Activated CD4-positive, alpha-beta T cell treated with anti-CD3 and anti-CD28 coated beads, Interleukin-2, amount 10 ng/mL, durations not matched to agents 7 days and 5 days (primary cell): ENCODE measurements at places on chromosomes 3 and 15.

- no peak for DNase-seq
Observed at GRCh38 chr3:53704363-53704725, 141.9 kb downstream of the CHDH start.

GRCh38 chr3:76958861-76959260 is 81.0 kb upstream of the ROBO2 start:
- DNase-seq, result no peak

DNA sequence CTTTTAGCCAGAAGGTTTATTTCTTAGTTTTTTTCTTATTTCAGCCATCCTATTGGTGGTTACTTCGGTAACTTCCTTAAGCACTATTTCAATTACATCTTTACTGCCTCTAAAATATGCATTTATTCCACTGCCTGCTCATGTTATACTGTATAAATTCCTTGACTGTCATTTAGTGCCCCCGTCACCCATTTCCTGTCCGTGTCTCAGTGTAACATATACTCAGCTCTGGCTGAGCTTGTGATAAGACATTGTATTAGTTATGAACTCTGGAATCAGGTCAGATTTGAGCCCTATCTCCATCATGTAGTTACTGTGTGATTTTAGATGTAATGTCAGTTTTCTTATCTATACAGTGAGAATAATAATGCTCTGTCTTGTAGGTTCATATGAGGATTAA is 24.2 kb downstream of the PIAS1 start:
- DNase-seq, result no peak

DNA sequence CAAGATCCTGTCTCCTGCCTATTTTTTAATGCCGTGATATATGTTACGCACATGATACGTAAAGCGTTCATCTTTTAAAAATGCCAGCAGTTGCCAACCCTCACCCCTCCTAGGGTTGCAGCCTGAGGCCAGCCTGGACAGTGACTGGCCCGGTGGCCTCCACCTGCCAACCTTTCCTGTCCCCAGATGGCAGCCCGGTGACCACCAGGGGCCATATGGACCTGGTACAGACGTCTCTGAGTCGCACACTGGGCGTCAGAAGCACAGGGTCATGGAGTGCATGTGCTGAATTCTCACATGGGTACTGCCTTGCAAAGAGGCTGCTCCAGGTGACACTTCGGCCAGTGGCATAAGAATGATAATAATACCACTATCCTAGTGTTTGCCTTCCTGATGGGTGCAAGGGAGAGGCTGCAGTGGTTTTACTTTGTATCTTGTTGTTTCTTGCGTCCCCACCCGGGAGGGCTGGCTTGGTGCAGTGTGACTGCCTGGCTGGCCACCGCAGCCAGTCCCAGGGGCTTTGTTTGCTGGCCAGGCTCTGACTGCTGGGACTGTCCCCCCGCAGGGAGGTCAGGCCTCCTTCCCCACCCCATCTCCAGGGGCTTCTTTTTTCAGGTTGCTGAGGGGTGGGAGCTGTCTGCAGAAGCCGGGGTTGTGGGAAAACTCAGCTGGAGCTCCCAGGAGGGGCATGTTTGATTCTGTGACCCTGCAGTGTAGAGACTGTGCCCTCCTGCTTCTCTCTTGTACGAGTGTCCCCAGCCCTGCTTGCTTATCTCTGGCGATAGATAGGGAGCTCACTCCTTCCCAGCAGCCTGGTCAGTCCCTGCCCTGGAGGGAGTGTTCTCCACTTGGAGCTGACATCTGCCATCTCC is 16.9 kb downstream of the FBLN2 start:
- DNase-seq, result no peak

DNA sequence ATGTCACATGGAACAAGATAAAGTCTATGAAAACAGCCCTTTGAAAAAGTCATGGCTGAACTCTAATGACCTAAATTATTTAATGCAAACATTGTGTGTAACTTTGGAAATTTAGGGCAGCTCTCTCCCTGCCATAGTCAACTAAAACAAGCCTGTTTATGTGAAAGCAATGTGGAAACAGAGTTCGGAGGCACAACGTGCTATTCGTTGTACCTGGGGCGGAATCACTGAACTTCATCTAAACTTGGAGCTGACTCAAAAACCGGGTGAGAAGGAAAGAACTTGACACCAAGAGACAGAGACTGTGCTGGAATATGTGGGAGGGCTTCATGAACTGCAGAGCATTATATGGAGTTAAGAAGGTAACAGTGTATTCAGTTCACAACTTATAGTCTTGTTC is 764.9 kb upstream of the GOLIM4 start:
- no peak for DNase-seq

DNA sequence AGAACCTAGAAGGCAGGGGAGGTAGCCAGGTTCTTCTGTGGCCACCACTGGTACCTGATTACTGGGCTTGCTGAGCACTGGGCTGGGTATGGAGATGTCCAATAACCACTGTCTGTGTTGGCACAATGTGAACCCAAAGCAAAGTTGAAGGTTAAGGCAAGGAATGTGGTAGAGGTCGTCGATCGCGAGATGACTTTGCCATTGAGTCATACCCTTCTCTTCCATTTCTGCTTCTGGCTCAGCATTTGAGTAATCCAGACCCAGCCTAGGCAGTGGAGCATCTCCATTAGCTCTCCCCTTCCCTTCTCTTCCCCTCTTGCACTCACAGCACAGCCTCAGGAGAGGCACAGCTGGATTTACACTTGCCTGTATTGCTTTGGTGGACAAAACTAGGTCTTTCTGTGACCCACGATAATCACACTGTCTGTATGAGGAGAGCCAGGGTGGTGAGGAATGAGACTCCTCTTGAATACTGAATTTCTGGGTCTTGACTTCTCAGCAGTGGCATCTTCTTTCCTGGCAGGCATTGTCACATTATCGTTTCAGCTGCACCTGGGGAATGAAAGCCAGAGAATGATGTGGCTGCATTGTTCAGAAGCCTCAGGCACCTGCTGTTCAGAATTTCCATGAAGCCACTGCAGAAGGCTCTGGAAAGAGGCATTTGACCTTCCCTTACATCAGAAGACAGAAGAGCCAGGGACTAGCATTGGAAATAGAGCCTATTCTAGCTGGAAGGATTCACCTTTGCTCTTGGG is 272.6 kb downstream of the PDCD6IP start:
- no peak for DNase-seq

DNA sequence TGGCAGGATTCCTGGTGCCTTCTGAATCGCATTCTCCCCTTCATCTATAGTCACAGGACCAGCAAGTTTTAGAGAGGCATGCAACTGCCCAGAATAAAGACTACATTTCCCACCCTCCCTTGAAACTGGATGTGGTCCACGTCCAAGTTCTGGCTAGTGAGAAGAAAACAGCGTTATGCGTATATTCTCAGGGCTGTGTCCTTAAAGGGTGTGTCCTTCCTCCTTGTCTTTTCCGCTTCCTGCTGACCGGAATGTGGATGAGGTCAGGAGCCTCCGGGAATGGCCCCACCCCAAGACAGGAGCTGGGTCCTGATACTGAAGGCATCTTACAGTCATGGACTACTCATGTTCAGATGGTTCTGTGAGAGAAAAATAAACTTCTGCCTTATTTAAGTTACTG is 20.2 kb downstream of the CHST2 start:
- no peak for DNase-seq

- no peak for DNase-seq
Observed at GRCh38 chr3:184788751-184789150, 23.2 kb upstream of the VPS8 start.

DNA sequence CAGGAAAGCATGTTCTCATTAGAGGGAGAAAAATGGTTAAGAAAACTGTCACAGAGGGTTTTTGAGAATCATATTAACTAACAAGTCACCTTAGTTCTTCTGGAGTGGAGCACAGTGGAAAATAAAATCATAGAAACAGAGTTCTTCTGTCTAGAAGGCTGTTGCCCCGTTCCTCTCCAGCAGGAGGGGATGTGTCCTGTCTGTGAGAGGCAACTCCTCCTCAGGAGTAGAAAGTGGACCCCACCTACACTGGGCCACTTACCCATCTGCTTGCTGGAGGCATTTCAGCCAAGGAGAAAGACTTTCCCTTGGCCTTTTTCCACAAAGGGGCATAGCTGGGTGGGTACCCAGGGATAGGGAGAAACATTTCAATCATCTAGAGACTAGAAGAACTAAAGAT is 106.6 kb downstream of the SSR3 start:
- DNase-seq, result peak; percentile 33

DNA sequence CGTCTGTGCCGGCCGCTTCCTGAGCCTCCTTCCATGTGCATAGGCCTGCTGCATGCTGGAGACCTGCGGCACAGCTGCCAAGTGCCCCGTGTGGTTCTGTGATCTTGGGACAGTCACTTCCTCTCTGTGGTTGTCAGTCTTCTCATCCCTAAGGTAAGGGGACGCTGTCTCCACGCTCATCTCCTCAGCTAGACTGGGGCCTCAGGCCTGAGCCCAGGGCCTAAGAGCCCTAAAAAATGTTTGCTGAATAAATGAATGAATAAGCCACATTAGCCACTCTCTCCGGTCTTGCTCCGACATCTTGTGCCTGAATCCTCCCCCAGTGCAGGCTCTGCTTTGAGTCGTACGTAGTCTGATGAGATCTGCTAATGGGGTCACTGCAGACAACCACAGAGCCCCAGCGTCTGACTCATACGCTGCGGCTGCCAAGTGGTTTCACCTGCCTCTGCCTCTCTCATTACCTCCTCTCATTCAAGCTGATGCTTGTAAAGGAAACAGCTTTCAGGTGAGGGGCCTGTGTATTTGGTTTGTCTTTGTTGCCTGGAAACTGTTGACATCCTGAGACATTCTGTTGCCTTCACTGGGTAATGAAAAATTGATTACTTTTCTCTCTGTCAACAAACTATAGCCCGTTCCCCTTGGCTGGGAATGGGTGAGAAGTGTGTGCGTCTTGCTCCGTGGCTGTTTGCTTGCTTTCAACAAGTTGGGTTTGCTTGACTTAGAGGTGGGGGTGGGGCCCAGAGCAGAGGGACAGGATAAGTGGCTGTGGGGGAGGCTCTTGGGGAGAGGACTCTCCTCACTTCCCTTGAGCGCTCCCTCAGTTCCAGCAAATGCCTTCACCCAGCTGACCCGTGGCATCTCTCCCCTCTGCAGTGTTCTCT is 15.9 kb downstream of the RPLP1 start:
- peak; percentile 85 for DNase-seq

- no peak for DNase-seq
Observed at GRCh38 chr3:133521946-133522345, 51.5 kb upstream of the CDV3 start.

DNA sequence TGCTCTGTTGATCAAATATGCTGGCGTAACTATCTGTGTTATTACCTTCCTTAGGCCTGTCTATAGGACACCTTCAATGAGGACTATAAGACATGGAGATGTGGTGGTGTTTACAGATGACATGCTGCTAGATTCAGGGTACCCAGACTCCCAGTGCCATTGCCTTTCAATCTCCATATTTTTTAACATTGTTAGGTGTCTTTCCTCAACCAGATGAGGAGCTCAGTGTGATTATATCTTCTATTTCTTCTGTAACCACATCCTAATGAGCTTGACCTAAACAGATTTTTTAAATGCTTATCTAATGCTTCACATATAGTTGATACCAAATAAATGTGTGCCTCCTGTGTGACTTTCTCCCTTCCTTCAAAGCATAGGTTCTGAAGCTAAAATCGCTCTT is 730.1 kb upstream of the NR2F2 start:
- DNase-seq, result no peak

DNA sequence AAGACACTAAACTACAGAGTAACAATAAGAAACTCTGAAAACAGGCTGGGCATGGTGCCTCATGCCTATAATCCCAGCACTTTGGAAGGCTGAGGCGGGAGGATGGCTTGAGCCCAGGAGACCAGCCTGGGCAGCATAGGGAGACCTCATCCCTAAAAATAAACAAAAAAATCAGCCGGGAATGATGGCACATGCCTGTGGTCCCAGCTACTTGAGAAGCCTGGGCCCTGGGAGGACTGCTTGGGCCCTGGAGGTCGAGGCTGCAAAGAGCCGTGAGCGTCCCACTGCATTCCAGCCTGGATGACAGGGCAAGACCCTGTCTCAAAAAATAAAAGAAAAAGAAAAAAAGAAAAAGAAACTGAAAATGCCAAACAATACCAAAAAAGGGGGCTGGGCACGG is 55.4 kb downstream of the TMCC1 start:
- no peak for DNase-seq

DNA sequence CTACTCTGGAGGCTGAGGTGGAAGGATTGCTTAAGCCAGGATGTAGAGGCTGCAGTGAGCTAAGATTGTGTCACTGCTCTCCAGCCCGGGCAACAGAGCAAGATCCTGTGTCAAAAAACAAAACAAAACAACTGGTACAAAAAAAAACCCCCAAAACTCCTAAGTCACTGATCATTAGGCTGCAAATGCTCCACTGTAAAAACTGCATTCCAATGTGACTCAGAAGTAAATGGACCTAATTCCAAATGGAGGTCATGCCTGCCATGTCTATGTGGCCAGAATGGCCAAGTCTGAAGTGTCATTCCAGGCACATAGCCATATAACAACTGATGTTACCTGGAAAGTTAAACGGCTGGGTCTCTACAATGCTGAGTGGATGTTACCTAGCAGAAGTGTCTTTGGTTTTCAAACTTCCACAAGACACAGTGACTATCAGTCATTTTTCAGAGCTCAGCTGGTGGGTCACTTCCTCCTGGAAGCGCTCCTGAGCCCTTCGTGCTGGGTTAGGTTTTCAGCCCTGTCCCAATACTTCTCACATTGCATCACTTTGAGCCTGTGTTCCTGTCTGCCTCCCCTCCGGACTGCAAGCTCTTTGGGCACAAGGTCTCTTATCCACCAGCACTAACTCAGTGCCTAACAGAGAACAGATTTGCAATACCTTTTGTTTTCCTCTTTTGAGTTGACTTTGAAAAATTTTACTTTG is 10.6 kb downstream of the FSTL1 start:
- no peak for DNase-seq

DNA sequence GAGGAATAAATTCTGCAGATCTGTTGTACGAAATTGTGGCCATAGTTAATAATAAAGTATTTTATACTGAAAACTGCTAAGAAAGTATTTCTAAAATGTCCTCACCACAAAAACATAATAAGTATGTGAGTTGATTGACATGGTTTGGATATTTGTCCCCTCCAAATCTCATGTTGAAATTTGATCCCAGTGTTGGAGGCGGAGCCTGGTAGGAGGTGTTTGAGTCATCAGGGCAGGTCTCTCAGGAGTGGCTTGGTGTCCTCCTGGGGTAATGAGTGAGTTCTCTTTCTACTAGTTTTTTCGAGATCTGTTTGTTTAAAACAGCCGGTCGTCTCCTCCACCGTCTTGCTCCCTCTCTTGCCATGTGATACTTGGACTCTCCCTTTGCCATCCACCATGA is 424.1 kb upstream of the KCNMB2 start:
- peak; percentile 20 for DNase-seq

DNA sequence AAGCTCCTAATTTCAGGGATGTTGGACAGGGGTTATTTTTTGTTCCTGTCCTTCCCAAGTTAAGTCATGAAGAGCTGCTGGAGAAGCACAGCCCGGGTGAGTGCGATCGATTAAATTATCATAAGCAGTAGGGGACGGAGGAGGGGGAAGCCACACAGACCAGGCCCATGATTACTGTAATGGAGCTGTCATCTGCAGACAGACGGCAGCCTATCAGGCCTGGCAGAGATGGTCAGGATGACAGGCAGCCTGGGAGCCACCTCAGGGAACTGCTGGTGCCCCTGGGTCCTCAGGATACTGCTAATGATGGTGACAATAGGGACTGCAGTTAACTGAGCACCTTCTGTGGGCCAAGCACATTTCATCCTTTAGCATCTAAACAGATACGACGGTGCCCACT is 147.7 kb downstream of the RAB11A start:
- DNase-seq, result no peak

GRCh38 chr3:64234571-64234970 is 9.3 kb upstream of the PRICKLE2 start:
- DNase-seq, result no peak

GRCh38 chr3:10417847-10418246 is 87.5 kb downstream of the ATP2B2 start:
- no peak for DNase-seq

GRCh38 chr3:15355086-15355485 is 22.7 kb upstream of the SH3BP5 start:
- DNase-seq, result no peak
